ENCODE measurements at places on chromosomes 5 and 9. TPM values are rescaled to one million over a fixed set of nuclear protein-coding genes. Genes with fewer than 3 reads are reported as not detected.
A peak's percentile ranks its signal among the peaks of the same experiment; 100 is the strongest.

GRCh38 chr5:110945874-110946436 is 125.6 kb upstream of the TSLP start:
- no peaks in the 10 kb centered on the region for H3K4me1 ChIP-seq
- no peaks in the 10 kb centered on the region for H3K36me3 ChIP-seq
- no peaks in the 10 kb centered on the region for H3K27me3 ChIP-seq

- H3K27me3 ChIP-seq: no peaks in the 10 kb centered on the region
- H3K4me3 ChIP-seq: no peak overlapping the region
- H3K27ac ChIP-seq: no peak overlapping the region
Observed at GRCh38 chr9:137478613-137478961, 19.5 kb upstream of the NSMF start.

DNA sequence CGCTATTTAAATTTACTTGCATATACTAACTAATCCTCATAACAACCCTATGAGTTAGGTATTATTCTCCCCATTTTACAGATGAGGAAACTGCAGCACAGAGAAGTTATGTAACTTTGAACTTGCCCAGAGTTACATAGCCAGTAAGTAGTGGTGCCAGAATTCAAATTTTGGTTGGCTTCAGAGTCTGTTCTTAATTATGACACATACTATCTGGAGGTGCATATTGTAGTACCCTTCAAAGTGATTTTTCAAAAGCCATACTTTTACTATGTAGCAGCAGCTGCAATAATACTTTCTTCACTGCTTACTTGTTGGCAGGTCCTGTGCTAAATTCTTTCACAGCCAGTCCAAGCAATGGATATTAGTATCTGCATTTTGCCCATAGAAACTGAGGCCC is 16.4 kb downstream of the MAN2A1 start:
- H3K27me3 ChIP-seq: no peaks in the 10 kb centered on the region
- DNase-seq: no peak
- H3K27ac ChIP-seq: no peak overlapping the region
- no peak overlapping the region for H3K4me3 ChIP-seq

- H3K27me3 ChIP-seq: no peaks in the 10 kb centered on the region
- no peak for DNase-seq
- no peak overlapping the region for H3K27ac ChIP-seq
- no peaks in the 10 kb centered on the region for H3K4me1 ChIP-seq
- no peak overlapping the region for H3K4me3 ChIP-seq
- no peaks in the 10 kb centered on the region for H3K36me3 ChIP-seq
Observed at GRCh38 chr5:114243281-114243971, 118.4 kb upstream of the KCNN2 start.

The WNT8A gene
- not detected for total RNA-seq

The CDX1 gene
- 0.34 TPM for total RNA-seq

The DNAH5 gene
- total RNA-seq: 1.8 TPM

DNA sequence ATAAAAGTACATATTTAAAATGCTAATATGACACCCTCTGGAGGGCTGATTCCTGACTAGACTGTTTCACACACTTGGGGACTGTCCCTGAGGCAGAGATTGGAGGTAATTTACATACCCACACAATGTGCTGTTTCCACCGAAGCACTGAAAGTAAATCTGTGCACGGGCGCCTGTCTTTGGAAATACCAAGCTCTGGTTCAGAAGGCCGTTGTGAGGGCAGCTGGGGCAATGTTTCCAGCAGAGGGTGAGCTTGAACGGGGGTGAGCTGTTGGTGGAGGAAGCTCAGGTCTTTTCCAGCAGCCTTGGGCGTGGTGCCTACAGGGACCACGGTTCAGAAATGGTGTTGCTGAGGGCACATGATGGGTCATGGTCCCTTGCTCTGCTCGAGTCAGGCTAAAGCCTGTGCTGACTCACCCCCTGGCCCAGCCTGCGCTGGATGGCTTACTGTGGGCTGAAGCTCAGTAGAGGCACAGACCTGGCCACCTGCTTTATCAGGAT is 25.8 kb upstream of the HMCN2 start:
- H3K27me3 ChIP-seq: no peaks in the 10 kb centered on the region
- peaks cover 7% of the 10 kb centered on the region for H3K4me1 ChIP-seq
- H3K4me3 ChIP-seq: no peak overlapping the region
- DNase-seq: no peak
- H3K36me3 ChIP-seq: no peaks in the 10 kb centered on the region

GRCh38 chr5:135481387-135481786 is 29.2 kb upstream of the TIFAB start:
- no peaks in the 10 kb centered on the region for H3K4me1 ChIP-seq
- H3K4me3 ChIP-seq: no peak overlapping the region
- DNase-seq: no peak

The FABP6 gene
- not detected for total RNA-seq

The CDH6 gene
- total RNA-seq: 2.1 TPM

DNA sequence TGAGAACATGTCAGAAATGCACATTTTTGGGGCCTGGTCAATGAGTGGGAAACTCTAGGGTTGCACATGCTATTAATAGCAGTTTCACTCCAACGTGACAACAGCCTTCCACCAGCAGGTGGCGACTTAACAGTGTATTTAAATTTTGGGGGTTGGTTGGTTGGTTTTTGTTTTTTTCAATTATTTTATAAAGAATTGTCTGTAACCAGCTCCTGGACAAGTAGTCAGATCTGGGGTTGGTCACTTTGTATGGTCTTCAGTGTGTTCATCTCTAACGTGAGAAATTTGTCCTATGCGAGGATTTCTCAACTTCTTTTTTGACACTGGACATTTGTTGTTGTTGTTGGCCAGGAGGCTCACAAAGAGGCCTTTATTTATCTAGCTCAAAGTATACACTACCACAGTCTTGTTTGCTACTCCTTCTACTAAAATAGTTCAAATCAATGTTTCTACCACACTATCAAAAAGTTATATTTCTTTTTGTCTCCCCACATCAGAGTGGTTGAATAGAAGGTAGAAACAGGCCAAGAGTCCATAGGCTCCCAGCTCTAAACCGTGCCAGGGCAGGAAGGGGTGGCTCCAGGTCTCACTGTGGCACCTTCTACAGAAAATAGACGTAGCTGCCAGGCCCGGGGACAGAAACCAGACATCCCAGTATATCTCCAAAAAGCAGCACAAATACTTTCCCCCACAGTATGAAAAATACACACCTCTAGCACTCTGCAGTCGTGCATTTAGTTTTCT is 110.4 kb downstream of the TRPM6 start:
- no peak overlapping the region for H3K4me3 ChIP-seq
- peak; percentile 53 for DNase-seq
- no peak overlapping the region for H3K27ac ChIP-seq
- no peaks in the 10 kb centered on the region for H3K27me3 ChIP-seq
- no peaks in the 10 kb centered on the region for H3K36me3 ChIP-seq
- H3K4me1 ChIP-seq: no peaks in the 10 kb centered on the region

DNA sequence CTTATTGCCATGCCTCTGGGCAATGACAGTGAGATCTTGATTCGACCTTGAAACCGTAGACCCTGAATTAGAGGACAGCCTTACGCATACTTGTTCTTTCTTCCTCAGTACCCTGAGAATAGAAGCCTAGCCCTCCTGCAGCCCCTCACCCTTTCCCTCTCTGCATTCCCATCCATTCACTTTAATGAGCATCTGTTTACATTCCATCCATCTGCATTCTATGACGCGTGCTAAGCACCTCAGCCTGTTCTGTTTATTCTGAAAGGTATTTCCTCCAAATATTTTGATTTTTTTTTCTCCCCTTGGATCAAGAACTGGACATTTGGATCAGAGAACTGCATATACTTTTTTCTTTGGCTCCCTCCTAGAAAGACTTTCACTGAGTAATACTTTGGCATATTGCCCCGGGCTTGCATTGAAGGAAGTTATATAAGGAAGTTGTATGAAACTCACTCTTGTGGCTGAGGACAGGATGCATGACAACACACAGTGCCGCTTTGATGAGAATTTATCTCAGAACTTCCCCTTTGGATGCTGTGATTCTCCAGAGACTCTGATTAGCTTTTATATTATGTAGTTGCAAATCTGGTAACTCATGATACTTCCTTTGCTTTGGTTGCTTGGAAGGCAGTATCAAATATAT is 15.7 kb downstream of the TMEM8B start:
- H3K27me3 ChIP-seq: no peaks in the 10 kb centered on the region
- peak overlapping the region; percentile 12 for H3K27ac ChIP-seq
- H3K4me1 ChIP-seq: no peaks in the 10 kb centered on the region
- H3K4me3 ChIP-seq: no peak overlapping the region
- H3K36me3 ChIP-seq: no peaks in the 10 kb centered on the region

The GPX8 gene
- total RNA-seq: 10.6 TPM

The FCHO2 gene
- 65.1 TPM for total RNA-seq

GRCh38 chr5:6631441-6631840 is 1.4 kb downstream of the NSUN2 start:
- no peaks in the 10 kb centered on the region for H3K27me3 ChIP-seq
- no peak for DNase-seq
- no peak overlapping the region for H3K27ac ChIP-seq
- H3K36me3 ChIP-seq: no peaks in the 10 kb centered on the region
- H3K4me3 ChIP-seq: no peak overlapping the region
- H3K4me1 ChIP-seq: peaks cover 10% of the 10 kb centered on the region

DNA sequence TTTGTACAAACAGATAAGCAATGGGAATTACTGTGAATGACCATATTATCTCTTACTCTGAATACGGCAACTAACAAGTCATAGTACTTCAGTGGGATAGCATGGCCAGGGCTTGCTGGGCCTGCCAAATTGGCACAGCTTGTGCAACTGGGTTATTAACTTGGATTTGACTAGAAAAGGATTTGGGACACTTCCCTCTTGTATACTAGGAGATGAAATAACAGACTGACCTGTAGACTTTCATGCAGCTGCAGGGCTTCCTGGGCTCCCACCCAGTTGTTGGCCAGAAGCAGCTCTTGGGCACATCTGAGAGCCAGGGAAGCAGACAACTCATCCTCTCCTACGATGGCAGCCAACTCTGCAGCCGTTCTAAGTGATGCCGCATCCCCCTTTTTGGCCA is 39.8 kb downstream of the CNOT8 start:
- DNase-seq: no peak
- no peak overlapping the region for H3K4me3 ChIP-seq
- no peaks in the 10 kb centered on the region for H3K36me3 ChIP-seq
- no peaks in the 10 kb centered on the region for H3K27me3 ChIP-seq
- no peak overlapping the region for H3K27ac ChIP-seq

DNA sequence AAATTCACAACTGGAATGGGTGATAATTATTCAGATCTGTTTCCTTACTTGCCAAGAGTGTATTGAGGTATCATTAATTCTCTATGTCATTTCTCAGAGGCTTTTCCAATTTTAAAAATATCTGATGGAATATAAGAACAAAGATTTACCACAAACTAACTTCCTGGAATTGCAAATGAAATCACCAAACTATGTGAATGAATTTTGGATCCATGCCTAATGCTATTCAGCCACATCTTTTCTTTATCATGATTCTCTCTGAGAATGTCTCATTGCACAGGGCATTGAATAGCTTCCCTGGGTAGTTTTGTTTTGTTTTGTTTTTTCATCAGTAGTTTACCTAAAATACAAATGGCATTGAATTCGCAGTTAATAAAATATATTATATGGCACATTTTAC is 146.9 kb upstream of the FBN2 start:
- DNase-seq: no peak
- H3K27ac ChIP-seq: no peak overlapping the region
- H3K36me3 ChIP-seq: no peaks in the 10 kb centered on the region
- H3K27me3 ChIP-seq: no peaks in the 10 kb centered on the region

DNA sequence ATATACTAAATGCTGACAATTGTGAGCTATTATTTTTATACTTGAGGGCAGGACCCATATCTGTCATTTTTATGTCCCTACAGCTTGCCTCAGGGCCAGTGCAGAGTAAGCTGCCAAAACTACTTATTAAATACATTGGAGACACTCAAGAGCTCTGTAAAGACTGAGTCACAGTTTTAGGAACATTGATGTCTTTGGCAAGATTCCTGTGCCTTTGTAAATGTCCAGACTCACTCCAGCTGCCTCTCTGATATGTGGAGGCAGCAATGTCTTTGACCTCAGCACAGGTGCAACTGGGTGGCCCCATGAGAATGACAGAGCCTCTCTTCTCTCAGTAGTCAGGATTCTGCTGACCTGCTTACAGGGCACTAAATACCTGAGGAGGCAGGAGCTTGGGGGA is 363.2 kb downstream of the OSTF1 start:
- DNase-seq: peak; percentile 41
- no peak overlapping the region for H3K27ac ChIP-seq
- no peaks in the 10 kb centered on the region for H3K4me1 ChIP-seq
- no peak overlapping the region for H3K4me3 ChIP-seq

DNA sequence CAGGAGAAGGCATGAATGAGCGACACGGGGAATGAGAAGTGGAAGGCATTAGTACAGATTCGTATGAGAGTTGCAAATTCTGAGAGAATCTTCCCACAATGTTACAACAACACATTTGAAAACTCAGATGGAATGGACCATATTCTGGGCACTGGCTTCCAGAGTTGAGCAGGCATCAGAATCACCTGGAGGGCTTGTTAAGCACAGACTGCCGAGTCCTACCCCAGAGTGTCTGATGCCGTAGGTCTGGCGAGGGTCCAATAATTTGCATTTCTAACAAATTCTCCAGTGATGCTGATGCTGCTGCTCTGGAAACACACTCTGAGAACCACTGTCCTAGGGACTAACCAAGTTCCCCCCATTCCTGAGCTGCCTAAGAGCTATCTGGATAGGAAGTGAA is 2.9 kb upstream of the TLX3 start:
- H3K4me3 ChIP-seq: no peak overlapping the region
- H3K4me1 ChIP-seq: peaks cover 5% of the 10 kb centered on the region
- no peak overlapping the region for H3K27ac ChIP-seq
- DNase-seq: no peak
- no peaks in the 10 kb centered on the region for H3K36me3 ChIP-seq

Data from uterus (tissue), 4 donors.